Occipital lobe (tissue), 3 donors: ENCODE measurements at places on chromosomes 13 and 19. TPM values are rescaled to one million over a fixed set of nuclear protein-coding genes. Genes with fewer than 3 reads are reported as not detected.
A peak's percentile ranks its signal among the peaks of the same experiment; 100 is the strongest.

DNA sequence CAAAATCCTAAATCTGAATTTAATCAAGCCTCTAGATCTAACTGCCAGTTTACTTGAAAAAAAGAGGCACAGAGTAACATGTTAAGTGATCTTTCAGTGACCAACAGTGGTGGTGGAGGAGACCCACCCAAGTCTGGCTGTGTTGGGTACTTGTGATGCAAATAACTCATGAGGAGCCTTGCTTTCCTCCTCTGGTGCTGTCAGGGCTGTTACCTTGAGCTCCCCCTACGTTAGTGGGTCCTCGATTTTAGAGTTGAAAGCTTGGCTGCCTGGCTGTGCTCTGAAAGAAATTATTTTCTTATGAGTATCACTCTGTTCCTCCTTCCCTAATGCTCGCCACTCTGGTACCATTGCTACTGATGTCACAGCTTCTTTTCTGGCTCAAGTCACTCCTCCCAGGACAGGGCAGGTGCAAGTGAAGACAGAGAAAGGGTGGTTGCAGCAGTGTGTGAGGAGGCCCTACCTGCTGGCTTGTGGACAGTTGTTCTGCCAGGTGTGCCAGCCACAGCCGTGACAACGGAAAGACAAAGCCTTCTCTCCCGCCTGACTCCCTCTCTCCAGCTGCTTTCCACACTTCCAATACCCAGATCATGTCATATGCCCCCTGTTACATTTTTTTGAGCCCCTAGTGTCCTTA lies 6.5 kb upstream of the SUPT20H start:
- DNase-seq = no peak

DNA sequence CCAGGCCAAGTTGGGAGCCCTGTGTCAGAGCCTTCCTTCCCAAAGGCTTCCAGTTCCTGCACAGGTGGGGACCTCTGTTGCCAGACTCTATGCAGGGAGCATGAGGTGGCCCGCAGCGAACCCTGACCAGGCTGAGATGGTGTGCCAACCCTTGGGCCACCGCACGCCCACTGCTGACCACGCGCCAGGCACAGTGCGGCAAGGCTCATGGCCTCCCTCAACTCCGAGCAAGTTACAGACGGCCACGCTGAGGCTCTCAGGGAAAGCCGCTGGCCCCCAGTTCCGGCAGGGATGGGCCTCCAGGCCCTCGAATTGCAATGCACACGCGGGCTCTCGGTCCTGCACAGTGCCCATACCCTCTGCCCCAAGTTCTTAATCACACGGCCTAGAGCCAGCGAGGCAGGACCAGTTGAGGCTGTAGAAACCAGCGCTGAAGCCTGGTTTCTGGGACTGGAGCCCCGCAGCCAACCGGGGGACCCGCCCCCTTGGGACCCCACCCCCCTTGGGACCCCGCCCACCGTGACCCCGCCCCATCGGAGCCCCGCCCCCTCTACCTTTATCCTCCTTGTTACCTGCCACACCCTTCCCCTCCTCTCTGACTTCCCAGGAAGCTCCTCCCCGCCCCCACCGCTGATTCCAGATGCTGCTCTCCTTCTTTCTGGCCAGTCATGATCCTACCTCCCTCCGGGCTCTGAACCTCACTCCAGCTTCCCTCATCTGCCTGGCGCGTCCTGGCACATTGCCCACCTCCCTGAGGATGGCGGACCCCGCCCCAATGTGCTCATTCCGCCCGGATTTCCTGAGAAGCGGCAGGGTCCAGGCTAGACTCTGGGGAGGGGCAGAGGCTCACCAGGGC lies 6.0 kb downstream of the PEX11G start:
- DNase-seq = no peak

DNA sequence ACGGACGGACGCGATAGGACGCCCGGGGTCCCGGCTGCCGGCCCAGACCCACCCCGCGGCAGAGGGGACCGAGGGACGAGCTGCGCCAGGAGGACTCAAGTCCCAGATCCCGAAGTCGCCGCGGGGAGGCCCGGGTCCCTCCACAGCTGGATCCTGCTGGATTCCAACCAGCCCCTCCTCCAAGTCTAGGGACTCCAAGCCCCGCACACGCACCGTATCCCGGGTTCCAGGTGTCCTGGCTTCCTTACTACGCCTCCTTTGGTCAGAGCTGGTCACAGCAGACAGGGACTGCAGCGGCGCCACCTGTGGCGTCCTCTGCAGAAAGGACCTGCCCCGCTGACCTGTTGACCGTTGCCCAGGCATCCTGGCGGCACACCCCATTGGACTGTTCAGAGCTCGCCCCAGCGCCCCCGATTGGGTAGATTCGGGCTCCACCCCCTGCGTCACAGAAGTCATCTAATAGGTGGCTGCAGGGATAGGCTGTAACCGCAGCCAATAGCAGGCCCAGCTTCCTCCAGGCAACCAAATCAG lies 29.0 kb upstream of the ZNF709 start:
- DNase-seq = peak; percentile 33

Gene PROZ
- not detected for total RNA-seq

Gene RXFP2
- total RNA-seq = not detected

Gene PSG4
- not detected for total RNA-seq

Gene LILRA2
- total RNA-seq = 0.94 TPM

DNA sequence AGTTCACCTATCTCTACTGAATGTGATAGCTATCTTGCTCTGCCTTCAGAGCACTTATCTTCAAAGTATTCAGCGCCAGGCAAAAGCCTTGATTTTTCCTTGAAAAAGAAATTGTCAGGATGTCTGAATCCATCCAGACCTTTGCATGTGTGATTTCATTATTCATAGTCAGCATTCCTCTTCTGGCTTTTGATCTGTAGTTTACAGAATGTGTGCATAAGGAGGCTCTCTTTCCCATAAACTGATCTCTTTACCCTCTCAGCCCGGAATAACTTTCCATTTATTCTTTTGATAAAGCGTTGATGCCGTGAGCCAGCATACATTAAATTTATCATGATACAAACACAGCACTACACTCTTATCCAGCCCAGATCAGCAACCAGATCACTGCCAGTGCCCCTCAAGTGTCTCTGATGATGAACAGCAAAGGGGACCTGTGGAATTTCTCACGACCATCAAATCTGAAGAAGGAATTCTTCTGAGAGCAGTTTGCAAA lies 130.8 kb downstream of the DNAJC15 start:
- no peak for DNase-seq

DNA sequence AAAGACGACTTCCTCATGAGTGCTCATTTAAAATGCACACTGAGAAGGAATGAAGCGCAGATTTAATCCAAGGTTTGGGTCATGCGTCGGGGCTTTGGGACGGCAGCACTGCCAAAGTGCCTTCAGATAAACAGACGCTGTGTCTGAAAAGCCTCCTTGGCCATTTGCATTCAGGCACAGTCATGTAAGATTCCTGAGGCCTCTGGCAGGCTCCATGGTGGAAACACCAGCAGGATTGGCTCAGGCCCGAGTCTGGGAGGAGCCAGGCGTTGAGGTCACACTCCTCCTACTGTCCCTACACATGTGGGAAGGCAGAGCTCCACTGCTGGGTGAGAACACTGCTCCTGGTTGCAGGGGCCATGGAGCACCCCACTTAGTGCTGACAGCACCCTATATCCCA lies 113.3 kb upstream of the KL start:
- DNase-seq = peak; percentile 23

- no peak for DNase-seq
These were observed 1.7 kb downstream of the ITM2B start for GRCh38 chr13:48234566-48235340.

- no peak for DNase-seq
These were observed 20.4 kb downstream of the MISP start for GRCh38 chr19:771332-771785.

DNA sequence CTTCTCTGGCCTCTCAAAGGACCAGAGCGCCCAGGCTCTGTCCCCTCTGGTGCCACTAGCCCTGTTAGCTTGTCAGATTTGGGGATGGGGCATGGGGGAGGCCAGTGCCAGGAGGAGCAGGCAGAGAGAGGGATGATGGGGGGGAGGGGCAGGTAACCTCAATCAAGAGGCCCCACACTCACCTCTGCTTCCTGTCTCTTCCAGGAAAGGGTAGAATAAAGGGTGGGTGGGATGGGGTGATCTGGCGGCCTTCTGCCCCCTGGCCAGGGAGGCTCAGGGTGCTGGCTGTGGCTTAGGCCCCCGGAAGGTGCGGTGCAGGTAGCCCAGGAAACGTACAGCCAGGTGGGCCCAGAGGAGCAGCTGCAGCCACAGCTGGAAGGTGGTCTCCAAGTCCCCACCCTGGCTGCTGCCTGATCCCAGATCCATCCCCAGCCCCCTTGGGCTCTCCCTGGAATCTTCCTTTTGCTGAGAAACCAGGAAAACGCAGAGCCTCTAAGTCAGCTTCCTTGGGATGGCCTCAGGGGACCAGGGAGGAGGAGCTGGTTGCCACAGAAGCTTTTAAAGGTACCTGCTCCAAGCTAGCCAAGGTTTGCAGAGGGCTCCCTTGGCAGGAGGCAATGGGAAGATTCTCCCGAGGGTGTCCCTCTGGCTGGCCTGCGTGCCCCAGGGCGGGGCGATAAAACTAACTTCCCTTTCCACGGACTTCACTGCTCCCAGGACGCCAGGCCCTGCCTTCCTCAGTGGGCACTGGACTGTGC lies 5.3 kb downstream of the PRKACA start:
- no peak for DNase-seq

- DNase-seq = no peak
These were observed 56.6 kb downstream of the SMARCA4 start for GRCh38 chr19:11017275-11018035.

Gene ANKRD24
- 16.4 TPM for total RNA-seq

DNA sequence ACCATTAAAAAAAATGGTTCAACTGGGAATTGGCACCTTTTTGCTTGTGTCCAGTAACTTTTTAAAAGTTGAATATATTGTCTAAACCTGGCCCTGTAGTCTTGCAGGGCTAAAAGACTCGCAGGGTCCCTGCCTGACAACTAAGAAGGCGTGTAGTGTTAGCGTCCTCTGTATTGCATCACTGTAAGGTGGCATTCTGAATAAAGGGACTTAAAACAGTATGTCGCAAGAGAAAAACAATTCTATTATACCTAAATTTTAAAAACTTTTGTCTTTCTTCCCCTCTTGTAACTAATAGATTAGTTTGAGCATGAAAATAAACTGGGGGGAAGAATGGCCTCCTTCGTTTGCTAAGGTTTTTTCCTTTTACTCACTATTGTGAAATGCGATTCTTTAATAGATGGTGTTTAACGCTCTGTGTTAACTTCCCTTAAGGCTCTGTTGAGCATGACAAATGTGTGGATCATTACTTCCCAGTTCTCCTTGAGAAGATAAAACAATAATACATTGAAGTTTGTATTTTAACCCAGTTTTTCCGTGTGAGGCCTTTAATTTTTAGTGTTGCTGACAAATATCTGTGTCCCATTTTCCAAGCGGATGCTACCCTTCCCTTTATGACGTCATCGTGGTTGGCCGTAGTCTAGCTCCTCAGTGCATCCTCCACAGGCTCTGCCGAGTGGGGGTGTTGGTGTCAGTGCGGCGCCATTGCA lies 134.6 kb downstream of the KATNAL1 start:
- DNase-seq = no peak

DNA sequence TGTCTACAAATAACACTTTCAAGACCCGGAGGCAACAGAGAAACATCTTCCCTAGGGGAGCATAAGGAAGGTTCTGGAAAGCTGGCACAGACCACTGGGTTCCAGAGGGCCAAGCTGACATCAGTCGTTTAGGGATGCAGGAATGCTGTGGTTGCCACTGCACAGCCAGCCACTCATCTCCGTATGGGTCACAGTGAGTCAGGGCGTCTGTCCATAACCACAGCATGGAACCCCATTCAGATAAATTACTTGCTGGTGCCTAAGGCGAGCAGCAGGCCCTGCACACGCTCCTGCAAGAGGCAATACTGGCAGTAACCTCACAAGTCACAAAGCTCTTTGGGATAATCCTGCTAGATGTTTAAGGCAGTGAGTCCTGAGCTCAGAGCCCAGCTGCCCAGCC lies 140.9 kb upstream of the UBL3 start:
- DNase-seq = no peak

DNA sequence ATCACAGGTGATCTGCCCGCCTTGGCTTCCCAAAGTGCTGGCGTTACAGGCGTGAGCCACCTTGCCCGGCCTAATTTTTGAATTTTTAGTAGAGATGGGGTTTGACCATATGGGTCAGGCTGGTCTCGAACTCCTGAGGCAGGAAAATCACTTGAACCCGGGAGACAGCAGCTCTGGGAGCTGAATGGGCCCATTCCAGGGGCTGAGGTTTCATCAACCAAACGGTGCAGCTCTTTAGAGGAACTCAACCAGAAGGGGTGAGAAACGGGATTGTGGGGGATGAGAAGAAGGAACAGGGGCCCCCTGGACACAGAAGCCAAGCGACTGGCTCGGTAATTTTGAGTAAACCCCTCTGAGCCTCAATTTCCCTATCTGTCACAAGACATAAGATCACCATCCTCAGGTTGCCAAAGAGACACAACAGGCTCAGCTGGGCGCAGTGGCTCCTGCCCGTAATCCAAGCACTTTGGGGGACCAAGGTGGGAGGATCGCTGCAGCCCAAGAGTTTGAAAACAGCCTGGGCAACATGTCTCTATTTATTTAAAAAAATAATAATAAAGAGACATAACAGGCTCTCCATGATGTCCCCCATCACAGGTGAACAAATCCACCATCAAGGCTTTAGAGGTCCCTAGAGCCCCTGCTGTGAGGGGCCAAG lies 562 bp downstream of the IQCN start:
- DNase-seq = no peak

DNA sequence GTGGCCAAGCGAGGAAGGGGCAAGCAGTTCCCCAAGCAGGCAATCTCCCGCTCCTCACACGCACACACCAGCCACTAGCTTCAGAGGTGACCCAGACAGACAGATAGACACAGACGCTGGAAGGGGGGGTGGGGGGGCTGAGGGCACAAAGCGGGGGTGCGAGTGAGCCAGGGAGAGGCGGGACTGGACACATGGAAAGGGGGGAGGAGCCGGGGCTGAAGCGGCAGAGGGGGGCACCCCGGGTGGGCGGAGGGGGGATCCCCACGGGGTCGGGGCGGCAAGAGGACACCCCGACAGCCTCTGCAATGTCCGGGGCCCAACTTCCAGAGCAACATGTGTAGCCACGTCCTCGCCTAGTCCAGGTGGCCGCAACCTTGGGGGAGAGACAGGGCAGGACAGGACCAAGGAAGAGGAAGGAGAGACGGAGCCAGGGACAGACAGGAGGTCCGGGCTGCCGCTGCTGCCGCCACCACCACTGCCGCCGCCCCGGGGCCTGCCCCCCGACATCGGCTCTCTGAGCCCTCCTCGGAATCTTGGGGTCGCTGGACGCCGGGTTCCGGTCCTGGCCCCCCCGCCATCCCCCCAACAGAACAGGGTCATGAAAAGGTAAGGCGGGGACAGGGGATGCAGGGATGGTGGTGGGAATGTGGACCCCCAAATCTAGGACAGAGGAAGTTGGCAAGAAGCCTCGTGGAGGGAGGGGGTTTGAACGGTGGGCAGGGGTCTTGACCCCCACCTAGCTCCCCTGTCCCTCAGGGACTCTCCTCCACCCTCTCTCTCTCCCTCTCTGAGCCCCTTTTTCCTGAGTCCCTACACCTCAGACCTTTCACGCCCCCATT lies 1.1 kb downstream of the GRIN2D start:
- no peak for DNase-seq

DNA sequence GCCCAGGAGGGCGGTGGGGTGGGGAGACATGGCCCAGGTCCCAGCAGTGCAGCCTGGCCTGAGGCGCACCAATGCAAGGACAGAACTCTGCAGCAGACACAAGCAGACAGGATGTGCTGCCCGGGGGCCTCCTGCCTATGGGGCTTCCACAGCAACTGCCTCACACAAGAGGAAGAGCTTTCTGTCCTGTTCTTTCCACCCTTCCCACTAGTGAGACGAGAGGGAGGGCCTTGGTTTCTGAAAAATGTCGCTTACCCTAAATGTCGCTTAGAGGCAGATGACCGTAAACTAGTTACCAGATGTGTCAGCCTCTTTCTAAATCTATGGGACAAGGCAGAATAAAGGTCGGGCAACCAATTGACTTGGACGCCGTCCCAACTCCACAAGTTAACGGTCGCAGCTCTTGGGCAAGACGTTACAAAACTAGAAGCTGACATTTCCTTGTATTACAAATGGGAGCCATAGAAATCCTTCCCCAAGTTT lies at the start of gene LAIR1:
TSS of gene LAIR1 (minus strand) at position 157 of the 483 bp plus-strand sequence. CDS start at position 30, 127 bp downstream.
- no peak for DNase-seq
